ENCODE measurements at places on chromosomes 2 and 18. TPM values are rescaled to one million over a fixed set of nuclear protein-coding genes. Genes with fewer than 3 reads are reported as not detected.

GRCh38 chr2:178804791-178805190, 2.4 kb downstream of the TTN start:
- no peak for DNase-seq
- H3K27ac ChIP-seq: no peak overlapping the region
- H3K4me1 ChIP-seq: peaks cover 3% of the 10 kb centered on the region
- no peak overlapping the region for H3K4me3 ChIP-seq
- no peaks in the 10 kb centered on the region for H3K27me3 ChIP-seq

GRCh38 chr18:77062518-77063003, 70.0 kb downstream of the MBP start:
- no peaks in the 10 kb centered on the region for H3K27me3 ChIP-seq
- peak overlapping the region; percentile 72 for H3K4me3 ChIP-seq

GRCh38 chr2:216743781-216744180, 48.4 kb upstream of the IGFBP5 start:
- peaks cover 24% of the 10 kb centered on the region for H3K27me3 ChIP-seq
- no peak for DNase-seq
- no peak overlapping the region for H3K27ac ChIP-seq

DNA sequence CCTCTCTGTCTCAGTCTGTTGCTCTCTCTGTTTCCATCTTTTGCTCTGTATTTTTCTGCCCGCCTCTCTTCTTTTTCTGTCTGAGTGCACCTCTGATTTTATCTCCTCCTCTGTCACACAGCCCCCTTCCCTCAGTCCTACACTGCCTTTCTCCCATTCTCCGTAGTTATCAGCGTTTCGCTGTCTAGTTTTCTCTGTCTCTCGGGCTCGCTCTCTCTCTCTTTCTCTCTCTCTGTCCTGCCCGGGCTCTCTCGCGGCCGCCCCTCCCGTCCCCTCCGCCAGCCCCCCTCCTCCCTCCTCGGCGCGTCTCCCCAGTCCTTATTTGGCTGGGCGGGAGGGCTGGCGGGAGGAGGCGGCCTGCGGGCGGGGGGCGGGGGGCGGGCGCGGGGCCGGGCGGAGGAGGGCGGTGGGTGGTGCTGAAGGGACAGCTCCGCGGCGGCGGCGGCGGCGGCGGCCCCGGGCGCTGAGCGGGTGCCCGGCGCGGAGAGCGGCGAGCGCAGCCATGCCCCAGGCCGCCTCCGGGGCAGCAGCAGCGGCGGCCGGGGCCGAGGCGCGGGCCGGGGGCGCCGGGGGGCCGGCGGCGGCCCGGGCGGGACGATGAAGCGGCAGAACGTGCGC, at the start of gene KCNK3:
KCNK3 (plus strand) TSS at position 444 of the 618 bp plus-strand sequence; CDS start at position 598, 154 bp downstream.
- H3K4me3 ChIP-seq: no peak within 1 kb of the TSS
- DNase-seq: peak; percentile 53
- H3K27ac ChIP-seq: no peak within 1 kb of the TSS
- peaks cover 47% of the 10 kb centered on the region for H3K27me3 ChIP-seq

GRCh38 chr2:232316461-232317330, 61.9 kb upstream of the ALPP start:
- H3K27me3 ChIP-seq: no peaks in the 10 kb centered on the region
- peak overlapping the region; percentile 42 for H3K4me3 ChIP-seq
- DNase-seq: no peak
- peak overlapping the region; percentile 96 for H3K27ac ChIP-seq

GRCh38 chr2:69231612-69232277, 155.3 kb downstream of the GFPT1 start:
- H3K27me3 ChIP-seq: peaks cover 2% of the 10 kb centered on the region
- H3K4me3 ChIP-seq: no peak overlapping the region
- DNase-seq: no peak
- no peaks in the 10 kb centered on the region for H3K4me1 ChIP-seq
- no peaks in the 10 kb centered on the region for H3K36me3 ChIP-seq

DNA sequence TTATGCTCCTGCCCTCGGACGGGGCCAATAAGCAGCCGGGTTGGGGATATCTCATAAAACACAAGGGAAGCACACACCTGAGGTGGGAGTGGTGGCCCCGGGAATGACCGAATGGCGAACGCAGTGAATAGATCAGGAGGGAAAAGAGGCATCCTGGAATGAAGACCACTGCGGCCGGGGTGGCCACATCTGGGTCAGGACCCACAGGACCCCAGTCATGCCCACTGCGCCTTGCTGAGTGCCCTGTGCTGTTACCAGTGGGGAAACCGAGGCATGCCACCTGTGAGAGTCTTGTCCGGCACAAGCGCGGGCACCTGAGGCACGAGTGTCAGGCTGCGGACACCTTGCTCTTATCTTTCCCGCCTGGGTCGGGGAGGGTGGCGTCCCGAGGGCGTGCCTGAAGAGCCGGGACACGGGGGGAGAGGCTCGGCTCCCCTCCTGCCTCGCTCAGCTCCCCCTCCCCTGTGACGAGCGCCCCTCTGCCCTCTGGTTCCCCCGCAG, 1.6 kb downstream of the PDCD1 start:
- H3K36me3 ChIP-seq: no peaks in the 10 kb centered on the region
- H3K27ac ChIP-seq: no peak overlapping the region
- H3K27me3 ChIP-seq: peaks cover 3% of the 10 kb centered on the region
- no peak for DNase-seq

- H3K36me3 ChIP-seq: peaks cover 48% of the 10 kb centered on the region
- H3K4me1 ChIP-seq: no peaks in the 10 kb centered on the region
- H3K27ac ChIP-seq: no peak overlapping the region
- no peak overlapping the region for H3K4me3 ChIP-seq
- DNase-seq: no peak
These were observed 9.3 kb upstream of the AGBL5 start for GRCh38 chr2:27042159-27042661.

DNA sequence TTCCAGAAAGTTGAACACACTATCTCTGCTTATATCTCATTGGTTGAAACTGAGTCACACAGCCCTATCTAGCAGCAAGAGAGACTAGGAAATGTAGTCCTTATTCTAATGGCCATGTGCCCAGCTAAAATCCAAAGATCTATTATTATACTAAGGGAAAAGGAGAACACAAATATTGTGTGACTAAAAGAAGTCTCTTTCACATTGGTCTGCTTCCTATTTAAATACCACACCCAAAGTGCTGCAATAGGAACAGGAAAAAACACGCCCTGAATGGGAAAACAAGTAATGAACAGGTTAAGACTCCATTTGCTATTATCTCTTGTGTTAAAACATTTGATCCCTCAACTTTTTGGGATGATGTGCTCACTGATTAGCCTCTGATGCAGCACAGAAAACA, 86.8 kb upstream of the BARD1 start:
- H3K27me3 ChIP-seq: no peaks in the 10 kb centered on the region
- H3K36me3 ChIP-seq: no peaks in the 10 kb centered on the region
- H3K4me3 ChIP-seq: no peak overlapping the region
- H3K27ac ChIP-seq: no peak overlapping the region
- no peak for DNase-seq

DNA sequence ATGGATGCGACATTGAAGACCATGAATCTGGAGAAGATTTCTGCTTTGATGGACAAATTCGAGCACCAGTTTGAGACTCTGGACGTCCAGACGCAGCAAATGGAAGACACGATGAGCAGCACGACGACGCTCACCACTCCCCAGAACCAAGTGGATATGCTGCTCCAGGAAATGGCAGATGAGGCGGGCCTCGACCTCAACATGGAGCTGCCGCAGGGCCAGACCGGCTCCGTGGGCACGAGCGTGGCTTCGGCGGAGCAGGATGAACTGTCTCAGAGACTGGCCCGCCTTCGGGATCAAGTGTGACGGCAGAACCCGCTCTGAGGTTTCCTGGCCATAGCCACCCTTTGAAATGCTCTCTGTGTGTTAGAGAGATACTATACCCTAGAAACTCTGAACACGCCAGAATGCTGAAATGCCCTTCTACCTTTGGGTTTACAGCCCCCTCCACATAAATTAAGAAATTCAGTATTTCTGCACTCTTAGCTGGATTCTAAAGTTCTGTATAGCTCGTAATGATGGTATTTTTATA, 659 bp downstream of the CHMP1B start:
- H3K36me3 ChIP-seq: peaks cover 7% of the 10 kb centered on the region
- peak; percentile 70 for DNase-seq
- H3K27ac ChIP-seq: peak overlapping the region; percentile 100

The MARCHF4 gene
- total RNA-seq: not detected

The CHRND gene
- not detected for total RNA-seq

The TTC21B gene
- 16.4 TPM for total RNA-seq

The PID1 gene
- total RNA-seq: not detected

The SPIRE1 gene
- 2.5 TPM for total RNA-seq

The CLHC1 gene
- total RNA-seq: 8.5 TPM

The SPATA3 gene
- not detected for total RNA-seq

The RTP5 gene
- not detected for total RNA-seq

The MYCN gene
- not detected for total RNA-seq

The NFATC1 gene
- 28.1 TPM for total RNA-seq

The KCNF1 gene
- not detected for total RNA-seq
